ENCODE measurements at places on chromosomes 12 and 14.

DNA sequence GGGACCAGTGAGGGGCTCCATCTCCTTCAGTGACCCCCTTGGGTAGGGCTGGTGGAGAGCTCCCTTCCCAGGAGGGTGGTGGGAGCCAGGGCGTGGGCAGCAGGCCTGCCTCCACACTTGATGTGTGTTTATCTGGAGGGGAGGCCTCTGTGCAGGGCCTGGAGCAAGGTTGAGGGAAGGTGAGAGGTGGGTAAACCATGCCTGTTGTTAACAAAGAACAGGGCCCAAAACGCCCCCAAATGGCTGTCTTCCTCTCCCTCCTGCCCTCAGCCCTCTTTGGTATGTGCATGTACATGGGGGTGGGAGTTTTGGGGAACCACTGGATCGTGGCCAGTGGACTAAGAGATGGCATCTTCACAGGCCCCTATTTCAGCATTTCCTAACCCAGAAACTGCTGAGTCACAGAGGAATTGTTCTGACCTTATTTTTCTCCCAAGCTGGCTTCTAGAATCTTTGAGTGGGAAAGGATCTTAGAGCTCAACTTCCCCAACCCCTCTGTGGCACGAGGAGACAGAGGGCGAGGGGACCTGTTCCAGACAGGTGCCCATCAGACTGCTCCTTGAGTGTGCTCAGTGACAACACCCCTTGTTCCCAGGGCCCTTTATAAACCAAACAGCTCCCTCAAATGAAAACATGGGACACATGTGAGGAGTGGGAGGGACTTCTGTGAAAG is 3.6 kb downstream of the SLC48A1 start:
- peak; percentile 20 for DNase-seq

DNA sequence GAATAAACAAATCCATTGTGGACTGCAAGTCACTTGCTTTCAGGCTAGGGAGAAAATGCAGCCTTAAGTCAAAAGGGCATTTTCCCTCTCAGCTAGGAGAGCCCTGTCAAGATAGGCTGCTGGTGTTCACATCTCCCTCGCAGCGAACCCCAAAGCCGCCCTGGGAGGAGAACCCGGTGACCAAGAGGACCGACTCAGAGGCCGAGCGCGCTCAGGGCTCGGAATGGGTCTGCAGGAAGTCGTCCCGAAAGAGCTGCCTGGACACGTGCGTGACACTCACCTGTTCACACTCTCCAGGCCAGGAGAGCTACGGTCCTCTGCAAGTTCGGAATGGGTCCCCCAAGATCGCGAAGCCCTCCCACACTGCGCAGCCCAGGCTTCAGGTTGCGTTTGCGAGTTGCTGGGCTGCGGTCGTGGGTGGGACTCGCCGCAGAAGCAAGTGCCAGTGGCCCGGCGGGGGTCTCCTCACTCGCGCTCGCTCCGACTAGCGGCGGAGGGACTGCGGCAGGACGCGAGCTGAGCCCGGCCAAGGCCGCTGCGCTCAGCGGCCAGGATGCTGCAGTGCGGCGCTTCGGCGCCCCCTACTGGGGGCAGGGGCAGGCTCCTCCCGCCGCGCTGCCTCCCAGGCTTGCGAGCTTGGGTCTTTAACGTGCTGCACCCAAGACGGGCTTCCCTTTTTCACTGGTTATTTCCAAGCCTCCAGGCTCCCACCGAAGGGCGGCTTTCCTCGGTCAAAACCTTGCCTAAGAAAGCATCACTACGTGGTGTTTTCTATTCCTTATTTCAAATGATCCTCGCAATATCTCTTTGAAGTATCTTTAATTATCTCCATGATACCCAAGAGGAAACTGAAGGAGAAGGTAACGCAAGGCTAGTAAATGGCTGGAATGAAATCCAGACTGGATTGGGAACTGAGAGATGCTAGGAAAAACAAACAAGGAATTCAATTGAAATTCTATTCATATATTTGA is at the start of gene RERG:
TSS of gene RERG (minus strand) at position 503 of the 971 bp plus-strand sequence. CDS start 3,928 bp downstream, outside the sequence.
- peak; percentile 33 for DNase-seq

DNA sequence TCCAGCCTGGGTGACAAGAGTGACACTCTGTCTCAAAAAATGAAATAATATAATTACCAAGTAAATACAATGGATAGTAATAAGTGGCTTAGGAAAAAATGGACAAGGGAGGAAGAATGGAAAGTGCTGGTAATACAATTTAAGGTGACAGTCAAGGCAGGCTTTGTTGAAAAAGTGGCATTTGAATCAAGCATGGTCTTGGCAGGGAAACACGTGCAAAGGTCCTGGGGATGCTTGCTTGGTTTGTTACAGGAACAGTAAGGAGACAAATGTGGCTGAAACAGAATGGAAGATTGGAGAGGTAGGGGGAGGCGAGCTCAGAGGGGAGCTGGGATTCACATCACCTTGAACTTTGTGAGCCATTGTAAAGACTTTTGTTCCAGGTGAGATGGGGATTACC is 153.2 kb downstream of the TMEM132C start:
- DNase-seq: no peak

DNA sequence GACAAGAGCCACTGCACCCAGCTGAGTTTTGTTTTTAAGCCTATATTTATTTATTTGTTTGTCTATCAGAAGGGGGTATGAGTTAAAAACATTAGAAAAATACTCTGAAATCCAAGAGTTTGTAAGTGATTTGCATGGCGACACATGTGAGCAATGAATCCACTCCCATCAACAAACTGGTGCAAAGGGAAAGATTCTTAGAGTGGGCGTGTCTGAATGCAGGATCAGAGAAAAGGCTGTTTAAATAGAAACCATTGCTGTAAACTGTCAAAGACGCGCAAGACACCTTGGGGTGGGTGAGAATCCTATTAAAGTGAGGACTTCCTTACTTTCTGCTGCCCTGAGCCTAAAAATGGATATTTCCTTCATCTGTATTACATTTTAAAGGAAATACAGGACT is 51.9 kb downstream of the ZFYVE26 start:
- DNase-seq: no peak

DNA sequence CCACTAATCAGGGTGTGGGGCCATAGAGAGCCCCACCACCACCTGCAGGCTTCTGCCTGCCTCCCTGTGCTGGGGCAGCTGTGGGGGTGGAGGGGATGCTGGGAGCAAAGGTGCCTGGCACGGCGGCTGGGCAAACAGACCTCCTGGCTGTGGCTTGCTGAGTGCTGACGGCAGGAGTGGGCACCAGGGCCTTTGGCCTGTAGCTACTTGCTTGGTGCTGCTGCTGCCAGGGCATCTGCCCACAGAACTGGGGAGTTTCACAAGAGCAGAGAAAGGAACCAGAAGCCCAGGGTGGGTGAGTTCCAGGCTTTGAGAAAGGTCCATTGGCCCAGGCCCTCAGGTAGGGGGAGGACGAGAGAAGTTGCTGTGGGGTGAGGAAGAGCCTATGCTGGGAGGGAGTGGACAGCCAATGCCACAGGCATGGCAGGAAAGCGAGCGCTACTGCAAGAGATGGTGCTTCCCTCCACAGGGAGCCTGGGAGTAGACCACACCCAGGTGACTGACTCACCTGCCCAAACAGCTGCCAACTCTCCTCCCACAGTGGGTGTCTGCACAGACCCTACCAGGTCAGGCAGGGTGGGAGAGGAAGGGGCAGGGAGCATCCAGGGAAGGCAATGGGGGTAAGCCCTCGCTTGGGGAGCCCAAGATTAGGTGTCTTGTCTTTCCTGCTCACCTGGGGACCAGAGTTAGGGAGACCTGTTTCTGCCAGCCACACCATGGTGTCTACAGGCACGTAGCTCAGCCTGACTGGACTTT is 39.0 kb upstream of the HDAC7 start:
- no peak for DNase-seq

DNA sequence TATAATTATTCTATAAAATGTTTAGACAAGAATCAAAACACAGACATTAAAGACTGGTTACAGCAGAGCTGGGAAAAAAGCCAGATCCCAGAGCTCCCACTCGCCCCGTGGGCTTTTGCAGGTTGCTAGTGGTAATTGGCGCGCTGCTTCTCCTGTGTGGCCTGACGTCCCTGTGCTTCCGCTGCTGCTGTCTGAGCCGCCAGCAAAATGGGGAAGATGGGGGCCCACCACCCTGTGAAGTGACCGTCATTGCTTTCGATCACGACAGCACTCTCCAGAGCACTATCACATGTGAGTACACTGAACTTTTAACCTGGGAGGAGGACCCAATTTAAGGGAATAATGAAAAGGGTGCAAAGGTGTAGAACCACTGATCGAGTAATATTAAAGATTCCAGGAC is 7.5 kb downstream of the TMEM52B start:
- DNase-seq: no peak

DNA sequence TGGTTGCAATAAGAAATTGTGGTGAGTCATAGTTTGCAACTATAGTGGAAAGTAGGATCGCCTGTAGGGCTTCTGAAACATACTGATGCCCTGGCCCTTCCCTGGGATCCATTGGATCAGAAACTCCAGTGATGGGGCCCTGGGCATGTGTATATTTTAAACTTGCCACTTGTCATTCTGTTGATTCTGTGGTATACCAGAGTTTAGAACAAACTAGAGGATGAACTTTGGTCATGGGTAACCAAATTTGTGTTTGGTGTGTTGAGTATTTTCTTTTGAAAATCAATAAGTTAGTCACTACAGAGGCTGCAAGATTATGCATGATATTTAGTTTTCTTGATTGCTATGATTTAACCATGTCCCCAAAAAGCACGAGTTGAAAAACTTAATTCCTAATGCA is 142.2 kb downstream of the SLC15A5 start:
- no peak for DNase-seq

DNA sequence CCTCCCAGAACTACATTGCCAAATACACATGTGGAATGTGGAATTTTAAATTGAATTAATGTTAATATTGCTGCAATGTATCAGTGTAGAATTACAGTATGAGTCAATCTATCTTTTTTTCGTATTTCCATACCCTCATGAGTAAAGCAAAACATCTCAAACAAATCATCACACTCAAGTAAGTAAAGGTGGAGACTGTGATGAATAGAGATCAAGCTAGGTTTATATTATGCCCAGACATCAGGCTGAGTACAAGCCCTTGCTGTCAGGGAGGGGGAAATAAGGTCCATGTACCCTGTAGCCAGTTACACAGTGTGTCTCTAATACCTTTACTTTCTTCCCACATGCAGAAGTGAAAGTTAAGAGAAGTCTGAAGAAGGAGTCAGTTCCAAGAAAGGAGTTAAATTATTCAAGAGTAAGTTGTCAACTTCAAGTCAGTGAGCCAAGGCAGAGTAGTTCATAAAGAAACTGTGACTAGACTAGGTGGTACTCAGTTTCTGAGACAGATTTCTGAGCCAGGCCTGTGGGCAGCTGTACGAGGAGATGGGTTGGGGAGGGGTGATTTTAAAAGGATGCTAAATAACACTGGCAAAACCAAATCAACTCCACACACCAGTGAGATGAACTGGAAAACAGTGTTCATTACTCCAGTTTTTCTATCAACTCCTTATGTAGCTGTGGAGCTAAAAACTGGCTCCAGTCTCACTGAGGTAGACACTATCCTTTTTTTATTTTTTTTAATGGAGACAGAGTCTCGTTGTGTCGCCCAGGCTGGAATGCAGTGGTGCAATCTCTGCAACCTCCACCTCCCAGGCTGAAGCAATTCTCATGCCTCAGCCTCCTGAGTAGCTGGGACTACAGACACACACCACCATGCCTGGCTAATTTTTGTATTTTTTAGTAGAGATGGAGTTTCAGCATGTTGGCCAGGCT is 23.8 kb upstream of the STK38L start:
- DNase-seq: no peak

- peak; percentile 92 for DNase-seq
Measured at GRCh38 chr14:99821519-99822508, 28.6 kb downstream of the EML1 start.

- DNase-seq: no peak
Measured at GRCh38 chr14:102516531-102517391, 7.2 kb upstream of the ANKRD9 start.

GRCh38 chr14:64364907-64365306 is 23.2 kb upstream of the MTHFD1 start:
- DNase-seq: no peak

DNA sequence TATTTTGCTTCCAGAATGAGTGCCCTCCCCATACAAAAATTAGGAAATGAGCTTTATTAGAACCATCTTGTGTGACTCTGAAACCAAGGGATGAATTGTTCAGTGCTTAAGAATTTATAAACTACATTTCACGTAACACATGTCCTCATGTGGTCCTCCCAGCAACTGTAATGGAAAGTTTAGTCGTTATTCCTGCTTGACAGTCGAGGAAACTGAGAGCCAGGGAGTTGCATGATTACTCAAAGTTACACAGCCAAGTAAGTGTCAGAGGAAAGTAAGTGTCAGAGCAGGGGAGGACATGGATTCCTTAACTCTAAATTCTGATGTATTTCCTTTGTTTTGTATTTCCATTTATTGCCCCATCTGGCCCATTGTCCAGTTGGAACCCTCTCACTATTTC is 453.9 kb downstream of the FUT8 start:
- peak; percentile 47 for DNase-seq

Measured in fibroblast of skin of left quadriceps (primary cell).